ENCODE measurements at places on chromosomes 5 and 9.

DNA sequence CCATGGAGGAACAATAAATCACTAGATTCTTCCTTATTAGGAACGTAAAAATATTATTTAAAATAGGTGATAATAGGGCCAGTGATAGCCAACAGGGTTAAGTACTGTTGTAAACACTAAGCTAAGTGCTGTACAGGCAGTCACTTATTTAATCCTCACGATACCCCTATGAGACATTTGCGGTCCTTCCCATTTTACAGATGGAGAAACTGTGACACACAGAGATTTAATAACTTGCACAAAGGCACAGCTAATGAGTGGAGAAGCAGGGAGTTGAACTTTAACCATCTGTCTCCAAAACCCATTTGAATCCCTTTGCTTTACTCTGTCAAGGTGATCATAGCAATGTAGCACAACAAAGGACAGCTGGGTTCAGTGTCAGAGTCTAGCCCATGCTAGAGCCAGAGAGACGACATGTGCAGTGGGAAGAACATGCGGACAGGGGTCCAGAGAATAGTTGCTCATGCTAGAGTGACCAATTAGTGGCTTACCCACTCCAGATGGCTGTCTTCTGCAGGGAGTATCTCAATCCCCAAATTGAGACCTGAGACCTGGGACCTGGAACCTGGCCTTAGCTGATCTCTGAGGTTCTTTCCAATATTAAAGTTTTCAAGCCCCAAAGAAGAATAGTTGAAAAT, 28.9 kb downstream of the STXBP1 start:
- DNase-seq, result no peak

- DNase-seq, result no peak
Measured at GRCh38 chr5:1663186-1663585, 136.5 kb downstream of the MRPL36 start.

DNA sequence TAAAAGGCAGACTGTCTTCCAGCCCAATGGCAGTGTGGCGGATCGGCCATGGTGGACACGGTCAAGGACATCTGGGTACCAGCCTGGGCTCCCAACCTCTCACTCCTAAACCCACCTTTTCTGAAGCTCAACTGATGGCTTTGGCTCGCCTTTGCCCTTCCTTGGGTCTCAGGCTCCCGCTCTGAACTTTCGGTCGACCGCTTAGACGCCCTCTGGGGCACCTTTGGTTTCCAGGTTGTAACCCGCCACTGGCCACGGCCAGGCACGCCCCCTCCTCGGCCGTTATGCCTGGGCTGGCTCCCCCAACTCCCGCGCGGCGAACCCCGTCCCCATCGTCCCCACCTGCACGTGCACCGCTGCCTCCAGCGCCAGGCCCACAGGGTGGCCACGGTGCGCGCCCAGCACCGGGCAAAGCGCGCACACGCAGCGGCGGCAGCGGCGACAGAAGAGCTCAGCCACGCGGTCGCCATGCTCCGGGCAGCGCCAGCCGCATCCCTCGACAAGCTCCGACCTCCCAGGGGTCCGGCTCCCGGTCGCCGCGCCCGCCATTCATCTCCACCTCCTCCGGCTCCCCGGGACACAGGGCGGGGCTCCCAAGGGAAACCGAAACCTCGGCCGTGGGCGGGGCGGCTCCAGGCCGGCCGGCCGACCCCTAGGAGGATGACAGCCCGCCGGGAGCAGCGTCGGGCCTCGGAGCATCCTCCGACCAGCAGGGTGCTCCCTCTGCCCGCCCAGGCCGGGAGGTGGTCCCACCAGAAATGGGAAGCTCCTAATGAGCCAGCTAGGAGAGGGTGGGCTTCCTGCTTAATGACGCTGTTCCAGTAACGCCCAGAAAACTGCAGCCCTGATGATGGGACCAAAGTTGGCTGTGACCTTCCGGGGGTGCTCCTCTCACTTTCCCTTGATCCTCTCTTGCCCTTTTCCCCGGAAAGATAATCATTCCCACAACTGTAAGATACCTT, at the start of gene TRIM14:
Gene TRIM14, minus strand, starts transcription at position 583 of the 962 bp plus-strand sequence. Its CDS starts 34 bp downstream, at position 549.
- no peak for DNase-seq

DNA sequence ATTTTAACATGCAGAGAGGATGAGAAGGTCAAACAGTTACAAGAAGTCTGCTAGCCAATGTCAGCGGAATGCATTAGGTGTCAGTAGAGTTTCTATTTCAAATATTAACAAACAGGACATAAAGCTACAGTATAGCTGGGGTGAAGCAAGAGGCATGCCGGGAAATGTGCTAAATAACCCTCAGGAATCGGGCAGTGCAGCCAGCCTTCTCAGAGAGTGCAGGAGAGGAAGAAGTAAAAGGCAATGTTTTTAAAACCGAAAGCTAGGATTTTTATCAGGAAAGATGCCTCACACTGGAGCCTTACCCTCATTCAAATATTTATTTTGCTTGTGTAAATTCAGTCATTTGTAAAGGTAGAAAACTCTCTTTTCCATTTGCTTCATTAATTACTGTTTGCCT, 59.1 kb upstream of the SH3GL2 start:
- no peak for DNase-seq
